ENCODE measurements at places on chromosomes 11 and 22. TPM values are rescaled to one million over a fixed set of nuclear protein-coding genes. Genes with fewer than 3 reads are reported as not detected.

The ZC3H12C gene
- 0.01 TPM for polyA plus RNA-seq

GRCh38 chr11:115672999-115673411, 168.8 kb upstream of the CADM1 start:
- DNase-seq, result no peak

- DNase-seq, result no peak
Observed at GRCh38 chr11:76512851-76513653, 68.2 kb downstream of the EMSY start.

DNA sequence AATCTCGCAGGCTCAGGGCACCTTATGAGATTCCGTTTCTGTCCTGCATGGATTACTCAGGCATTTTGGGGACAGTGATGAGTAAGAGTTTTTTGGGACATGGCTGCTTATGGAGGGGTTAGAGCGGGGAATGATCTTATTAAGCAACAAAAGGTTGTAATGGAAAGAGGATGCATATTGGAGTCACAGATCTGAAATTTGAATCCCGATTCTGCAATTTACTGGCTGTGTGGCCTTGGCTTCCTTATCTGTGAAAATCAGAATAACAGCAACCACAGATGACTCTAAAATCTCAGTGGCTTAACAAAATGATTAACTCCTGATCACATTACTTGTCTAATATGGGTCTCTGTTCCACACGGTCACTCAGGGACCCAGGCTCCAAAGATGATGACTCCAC, 5.8 kb downstream of the TSPAN18 start:
- DNase-seq, result no peak

The GGTLC2 gene
- polyA plus RNA-seq, result not detected

The IL18BP gene
- 23.3 TPM for polyA plus RNA-seq

The CTSW gene
- polyA plus RNA-seq, result 5.4 TPM

DNA sequence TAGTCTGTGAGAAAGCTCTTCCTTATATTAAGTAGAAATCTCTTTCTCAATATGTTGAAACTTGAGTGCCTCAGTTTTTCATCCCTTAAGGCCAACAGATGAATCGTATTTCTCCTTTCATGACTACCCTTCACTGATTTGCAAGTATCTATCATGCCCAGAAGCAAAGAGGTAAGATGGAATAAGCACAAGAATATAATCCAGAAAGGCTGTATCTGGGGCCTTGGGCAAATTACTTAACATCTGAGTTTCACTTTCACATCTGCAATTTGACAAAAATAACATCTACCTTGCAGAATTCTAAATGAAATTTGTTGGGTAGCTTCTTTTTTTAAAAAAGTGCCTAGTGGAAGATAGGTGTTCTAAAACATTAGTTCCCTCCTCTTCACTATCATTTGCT, 552.4 kb upstream of the ANO5 start:
- no peak for DNase-seq

The ALX4 gene
- not detected for polyA plus RNA-seq

- DNase-seq, result no peak
Observed at GRCh38 chr11:69344570-69345145, 50.7 kb downstream of the MYEOV start.

The TMEM45B gene
- polyA plus RNA-seq, result not detected

- no peak for DNase-seq
Observed at GRCh38 chr11:74030723-74031676, 22.1 kb upstream of the UCP3 start.

The RELT gene
- 158 TPM for polyA plus RNA-seq

The MYEOV gene
- 0.72 TPM for polyA plus RNA-seq

- no peak for DNase-seq
Observed at GRCh38 chr11:106520146-106520912, 442.9 kb downstream of the AASDHPPT start.

- DNase-seq, result no peak
Observed at GRCh38 chr11:72308226-72309073, 64.5 kb upstream of the PHOX2A start.

DNA sequence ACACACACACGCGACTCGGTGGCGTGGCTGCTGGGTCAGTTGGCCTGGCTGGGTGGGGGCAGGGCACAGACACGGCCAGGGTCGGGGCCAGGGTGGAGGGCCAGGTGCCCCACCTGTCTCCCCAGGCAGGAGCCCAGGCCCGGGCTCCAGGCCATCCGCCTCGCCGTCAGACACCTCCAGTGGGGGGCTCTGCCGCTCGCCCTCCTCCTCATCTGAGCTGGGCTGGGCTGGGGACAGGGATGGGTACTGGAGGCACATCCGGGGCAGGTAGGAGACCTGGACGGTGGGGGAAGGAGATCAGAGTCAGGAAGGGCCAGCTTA, 6.2 kb upstream of the MYBPC3 start:
- no peak for DNase-seq

- DNase-seq, result peak; percentile 39
Observed at GRCh38 chr11:10770626-10771254, 19.7 kb downstream of the CTR9 start.

DNA sequence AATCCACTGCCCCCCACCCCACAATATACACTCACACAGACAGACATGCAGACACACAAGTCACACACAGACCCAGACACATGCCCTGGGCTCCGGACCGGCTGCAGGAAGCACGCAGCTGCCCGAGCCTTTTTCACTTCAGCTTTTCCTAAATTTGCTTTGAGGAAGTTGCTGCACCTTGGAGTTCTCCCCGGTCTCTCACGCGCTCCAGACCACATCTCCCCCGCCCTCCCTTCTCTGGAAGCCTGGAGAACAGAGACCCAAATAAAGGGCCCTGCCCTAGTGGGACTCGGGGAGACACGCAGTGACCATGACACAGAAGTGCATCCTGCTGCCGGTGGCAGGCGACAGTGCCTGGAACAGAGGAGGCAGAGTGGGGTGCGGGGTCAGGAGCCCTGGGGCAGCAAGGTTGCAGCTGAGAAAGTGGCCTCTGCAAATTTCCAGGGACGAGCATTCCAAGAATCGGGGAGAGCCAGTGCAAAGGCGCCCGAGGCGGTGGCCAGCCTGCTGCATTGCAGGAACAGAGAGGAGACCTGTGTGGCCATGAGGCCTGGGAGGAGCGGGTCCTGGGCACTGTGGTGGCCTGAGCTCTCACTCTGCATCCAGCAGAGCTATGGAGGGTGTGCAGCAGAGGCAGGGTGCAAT, 19.1 kb downstream of the RPL3 start:
- DNase-seq, result peak; percentile 51

All from B cell (primary cell).